T-helper 22 cell (primary cell): ENCODE measurements at places on chromosomes 3 and 15.

DNA sequence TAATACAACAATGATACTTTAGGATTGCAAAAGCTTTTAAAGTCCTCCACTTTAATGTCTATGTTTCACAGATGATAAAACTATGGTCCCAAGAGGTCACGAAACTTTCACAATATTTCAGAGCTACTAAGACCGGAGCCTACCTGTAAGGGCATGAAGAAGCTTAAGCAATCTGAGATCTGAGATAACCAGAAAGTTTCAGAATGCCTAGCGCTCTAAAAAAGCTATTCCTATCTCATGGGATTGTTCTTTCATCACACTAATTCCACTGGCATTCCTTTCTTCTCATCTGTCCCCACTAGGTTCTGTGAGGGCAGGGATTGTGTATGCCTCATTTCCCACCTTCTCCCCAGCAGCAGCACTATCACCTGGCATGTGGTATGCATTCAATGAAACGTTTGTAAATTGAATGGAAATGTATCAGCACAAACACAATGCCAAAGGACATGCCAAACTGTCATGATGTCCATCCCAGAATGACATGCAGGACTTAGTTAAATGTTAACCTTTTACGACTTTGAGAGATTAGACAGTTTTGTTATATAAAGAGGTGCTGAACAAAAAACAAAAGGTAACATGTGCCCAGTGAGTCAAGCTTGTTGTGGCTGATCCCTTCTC is 104.7 kb upstream of the NR2F2 start:
- no peak for DNase-seq

GRCh38 chr15:78033864-78034263 is 43.6 kb downstream of the TBC1D2B start:
- peak; percentile 71 for DNase-seq

DNA sequence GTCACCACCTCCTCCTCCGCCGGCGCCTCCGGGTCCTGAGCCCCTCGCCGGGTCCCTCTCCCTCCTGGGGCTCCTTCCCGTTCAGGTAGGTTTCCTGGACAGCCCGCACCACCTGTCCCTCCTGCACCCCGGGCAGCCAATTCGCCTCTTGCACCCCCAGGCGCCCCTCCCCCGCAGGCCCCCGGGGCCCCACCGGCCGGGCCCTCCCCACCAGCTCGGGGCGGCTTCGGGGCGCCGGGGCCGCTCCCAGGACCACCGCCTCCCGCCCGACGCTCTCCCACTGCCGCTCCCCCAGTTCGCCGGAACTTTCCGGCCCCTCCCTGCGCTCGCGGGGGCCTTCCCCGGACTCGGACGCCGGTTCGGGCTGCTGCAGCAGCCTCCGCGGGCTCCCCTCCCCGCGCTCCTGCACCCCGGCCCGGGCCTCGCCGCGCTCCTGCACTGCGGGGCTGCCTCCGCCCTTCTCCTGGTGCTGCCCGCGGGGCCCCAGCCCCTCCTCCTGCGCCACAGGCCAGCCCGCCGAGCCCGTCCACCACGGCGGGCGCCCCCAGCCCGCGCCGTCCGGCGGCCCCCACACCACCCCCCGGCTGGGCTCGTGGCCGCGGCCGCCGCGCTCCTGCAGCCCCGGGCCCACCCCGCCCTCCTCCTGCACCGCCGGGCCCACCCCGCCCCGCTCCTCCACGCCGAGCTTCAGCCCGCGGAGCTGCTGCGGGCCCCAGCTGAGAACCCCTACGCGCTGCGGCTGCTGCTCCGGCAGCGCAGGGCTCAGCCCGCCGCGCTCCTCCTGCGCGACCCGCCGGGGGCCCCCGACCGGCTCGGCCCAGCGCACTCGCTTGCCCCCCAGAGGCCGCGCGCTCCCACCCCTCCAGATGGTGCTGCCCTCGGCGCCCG is 587 bp upstream of the TNK2 start:
- no peak for DNase-seq

DNA sequence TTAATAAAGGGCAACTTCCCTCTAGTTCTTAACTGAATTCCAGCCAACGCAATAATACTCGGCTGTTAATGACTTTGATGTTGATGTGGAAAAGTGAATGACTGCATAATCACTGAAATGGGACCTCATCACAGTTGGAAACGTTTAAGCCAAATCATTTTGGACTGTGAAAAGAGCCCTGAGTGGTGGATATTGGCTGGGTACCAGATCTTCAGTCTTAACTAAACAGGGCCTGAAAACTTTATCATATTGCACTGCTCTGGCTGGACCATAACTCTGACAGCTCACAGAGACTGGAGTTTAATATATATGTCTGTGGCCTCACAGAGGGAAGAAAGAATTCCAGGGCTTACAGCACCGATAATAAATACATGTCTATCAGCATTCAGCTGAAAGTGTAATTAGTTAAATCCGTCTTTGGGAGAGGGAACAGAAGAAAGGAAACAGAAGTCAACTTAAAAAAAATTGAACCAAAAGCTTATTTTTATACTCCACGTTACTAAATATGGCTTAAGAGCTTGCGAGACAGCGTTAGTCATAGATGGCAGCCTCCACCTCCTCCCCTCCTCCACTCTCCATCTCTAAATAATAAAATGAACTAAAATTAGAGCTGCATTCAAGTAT is 222.3 kb upstream of the CDIN1 start:
- no peak for DNase-seq

DNA sequence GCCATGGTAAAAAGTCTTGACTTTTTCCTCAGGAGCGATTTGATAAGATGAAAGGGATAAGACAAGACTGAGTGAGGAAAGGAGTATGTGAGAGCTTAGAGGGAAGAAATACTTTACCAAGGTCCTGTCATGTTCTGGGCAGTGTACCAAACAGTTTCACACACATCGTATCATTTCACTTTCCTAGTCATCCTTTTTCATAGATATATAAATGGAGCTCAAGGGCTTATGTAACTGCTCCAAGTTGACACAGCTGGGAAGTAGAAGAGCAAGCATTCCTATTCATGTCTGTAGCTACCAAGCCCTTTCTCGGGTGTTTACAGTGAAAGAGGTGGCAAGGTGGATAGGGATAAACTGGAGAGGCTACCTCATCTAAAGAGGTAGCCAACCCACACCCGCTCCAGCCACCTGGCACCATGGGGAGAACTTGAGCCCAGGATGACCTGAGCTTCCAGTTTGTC is 57.4 kb downstream of the MRPS25 start:
- no peak for DNase-seq

- DNase-seq = no peak
These were observed 69.0 kb downstream of the NME9 start for GRCh38 chr3:138260611-138261010.

DNA sequence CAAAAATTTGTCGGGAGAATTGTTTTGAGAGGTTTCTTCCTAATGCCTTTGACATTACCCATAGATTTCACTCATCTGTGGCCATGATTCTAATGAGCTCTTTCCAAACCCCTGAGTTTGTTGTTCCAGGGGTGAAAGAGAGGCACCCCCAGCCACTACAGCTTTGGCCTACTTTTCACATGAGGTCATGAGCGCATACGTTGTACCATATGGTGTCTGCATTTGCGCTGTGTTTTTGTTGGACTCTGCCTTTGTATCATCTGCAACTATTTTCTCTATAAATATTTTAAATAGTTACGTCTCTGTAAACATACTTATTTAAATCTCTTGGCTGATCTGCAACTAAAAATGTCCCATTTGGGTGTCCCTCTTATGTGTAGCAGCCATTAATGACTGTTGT is 107.9 kb downstream of the LRTM1 start:
- DNase-seq = no peak

- no peak for DNase-seq
These were observed 18.6 kb upstream of the THSD4 start for GRCh38 chr15:71096676-71097075.

- DNase-seq = no peak
These were observed 267.9 kb upstream of the THBS1 start for GRCh38 chr15:39312984-39313383.

DNA sequence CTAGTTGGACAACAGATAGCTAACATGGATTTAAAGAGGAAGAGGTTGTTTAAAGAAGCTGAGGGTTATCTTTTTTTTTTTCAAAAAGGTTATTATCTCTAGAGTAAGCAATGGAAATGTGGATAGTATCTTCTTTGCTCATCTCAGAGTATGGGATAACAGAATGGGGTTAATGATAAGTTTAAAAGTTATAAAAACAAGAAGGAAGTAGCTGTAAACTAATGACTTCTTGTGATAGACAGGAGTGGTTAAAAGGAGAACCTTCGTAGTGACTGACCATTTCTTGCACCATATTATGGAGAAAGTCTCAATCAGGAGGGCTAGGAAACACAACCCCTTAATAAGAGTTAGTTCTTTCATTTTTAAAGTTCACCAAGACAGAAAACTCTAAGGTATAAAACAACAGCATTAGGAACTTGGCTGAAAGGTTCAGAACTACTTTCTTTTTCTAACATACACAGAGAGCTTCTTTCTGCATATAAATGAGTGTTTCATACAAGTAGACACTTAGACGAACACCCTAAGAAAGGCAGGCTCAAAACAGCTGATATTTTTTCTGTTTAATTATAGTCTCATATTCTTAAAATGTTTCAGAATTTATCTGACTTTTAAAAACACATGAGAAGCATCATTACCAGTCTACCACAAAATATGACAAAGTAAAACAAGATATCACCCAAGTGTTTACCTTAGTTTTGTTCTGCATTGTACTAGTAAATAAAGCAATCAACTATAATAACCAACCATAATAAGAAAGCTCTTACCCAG is 140.0 kb downstream of the MEIS2 start:
- DNase-seq = no peak

DNA sequence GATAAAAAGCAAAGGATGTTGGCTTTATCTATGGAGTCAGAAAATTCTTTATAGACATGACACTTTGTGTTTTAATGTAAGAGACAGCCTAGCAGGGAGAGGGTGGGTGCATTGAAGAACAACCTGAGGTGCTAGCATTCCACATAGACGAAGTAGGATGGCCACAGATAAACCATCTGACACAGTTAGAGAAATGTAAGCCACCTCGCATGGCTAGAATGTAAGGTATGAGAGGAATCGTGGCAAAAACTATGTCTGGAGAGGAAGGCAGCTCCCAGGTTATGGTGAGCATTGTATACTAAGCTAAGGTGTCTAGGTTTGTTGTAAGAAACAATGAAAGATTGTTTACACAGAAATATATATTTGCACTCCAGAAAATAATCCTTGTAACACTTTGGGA is 194.0 kb upstream of the SLITRK3 start:
- DNase-seq = no peak

DNA sequence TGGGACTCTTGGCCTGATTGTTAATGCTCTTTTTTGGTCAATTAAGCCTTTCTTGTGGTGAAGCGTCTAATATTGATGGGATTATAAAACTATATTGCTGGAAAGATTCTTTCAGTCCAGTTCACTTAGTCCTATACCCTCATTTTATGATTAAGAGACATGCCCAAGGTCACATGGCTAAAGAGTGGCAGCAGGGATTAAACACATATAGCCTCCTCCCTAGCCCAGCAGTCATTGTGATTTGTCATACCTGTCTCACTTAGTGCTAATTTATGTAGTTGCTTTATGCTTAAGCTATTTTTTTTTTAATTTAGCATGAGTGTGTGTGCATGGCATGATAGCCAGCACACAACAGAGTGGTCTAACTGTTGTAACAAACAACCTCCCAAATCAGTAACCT is 9.5 kb downstream of the PARP14 start:
- DNase-seq = no peak
